Right atrium auricular region (tissue), 2 donors: ENCODE measurements at places on chromosomes 5 and 9. TPM values are rescaled to one million over a fixed set of nuclear protein-coding genes. Genes with fewer than 3 reads are reported as not detected.

GRCh38 chr9:119071636-119072035, 297.6 kb downstream of the BRINP1 start:
- no peak for DNase-seq

The FBN2 gene
- total RNA-seq, result 1.1 TPM

The LTC4S gene
- total RNA-seq, result 11.1 TPM

The PCDHB16 gene
- total RNA-seq, result 5.3 TPM

- no peak for DNase-seq
These were observed 1.8 kb downstream of the ARRDC1 start for GRCh38 chr9:137607141-137607857.

DNA sequence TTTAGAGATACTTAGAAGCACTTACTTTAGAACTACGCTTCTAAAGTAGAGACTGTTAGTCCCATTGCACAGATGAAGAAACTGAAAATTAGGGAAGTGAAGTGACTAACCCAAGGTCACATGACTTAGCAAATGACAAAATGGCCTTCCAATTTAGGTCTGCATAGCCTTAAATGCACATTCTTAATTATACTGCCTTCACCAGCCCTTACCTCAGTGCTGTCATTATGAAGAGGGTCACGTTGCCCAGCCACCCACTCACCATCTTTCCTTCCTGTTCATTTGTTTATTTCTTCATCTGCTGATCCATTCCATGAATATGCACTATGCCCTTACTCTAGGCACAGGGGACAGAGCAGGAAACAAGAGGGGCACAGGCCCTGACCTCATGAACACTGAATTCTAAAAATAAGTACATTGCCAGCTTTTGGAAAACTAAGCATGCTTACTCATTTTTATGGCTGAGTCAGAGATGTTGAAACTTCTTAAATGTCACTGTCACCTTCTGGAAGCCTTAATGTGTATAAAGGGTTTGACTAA, 8.6 kb downstream of the HAVCR2 start:
- DNase-seq, result no peak

DNA sequence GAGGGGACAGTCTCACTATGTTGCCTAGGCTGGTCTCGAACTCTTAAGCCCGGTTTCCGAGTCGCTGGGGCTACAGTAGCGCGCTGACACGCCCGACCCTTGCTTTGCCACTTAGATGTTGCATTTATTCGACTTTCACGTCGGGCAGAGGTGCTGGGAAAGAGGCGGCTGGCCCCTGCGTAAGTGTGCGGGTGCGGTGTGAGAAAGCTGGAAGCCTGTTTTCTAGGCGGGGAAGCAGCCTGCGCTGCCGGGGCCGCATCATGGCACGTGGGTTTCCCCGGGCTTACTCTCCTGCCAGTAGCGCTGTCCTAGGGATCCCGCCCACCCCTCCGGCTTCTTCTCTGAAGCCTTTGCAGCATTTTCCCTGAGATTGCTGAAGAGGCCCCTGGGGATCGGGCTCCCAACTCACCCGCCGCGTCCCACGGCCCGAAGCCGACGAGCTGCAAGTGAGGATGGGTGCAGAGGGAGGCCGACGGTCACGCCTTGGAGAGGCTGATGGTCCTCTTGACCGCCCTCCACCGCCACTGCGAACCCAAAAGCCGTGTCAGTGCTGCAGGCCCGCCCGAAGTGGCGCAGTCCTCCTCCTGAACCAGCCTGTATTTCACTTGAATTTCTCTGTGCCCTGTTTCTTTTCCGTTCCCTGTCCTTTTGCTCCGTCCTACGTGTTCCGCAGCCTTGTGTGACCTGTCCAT, 5.8 kb upstream of the TRIM41 start:
- no peak for DNase-seq

- DNase-seq, result no peak
These were observed 181.7 kb upstream of the RIOK2 start for GRCh38 chr5:97364731-97365130.

The IL13 gene
- total RNA-seq, result not detected
